ENCODE measurements at places on chromosomes 5 and 9.

DNA sequence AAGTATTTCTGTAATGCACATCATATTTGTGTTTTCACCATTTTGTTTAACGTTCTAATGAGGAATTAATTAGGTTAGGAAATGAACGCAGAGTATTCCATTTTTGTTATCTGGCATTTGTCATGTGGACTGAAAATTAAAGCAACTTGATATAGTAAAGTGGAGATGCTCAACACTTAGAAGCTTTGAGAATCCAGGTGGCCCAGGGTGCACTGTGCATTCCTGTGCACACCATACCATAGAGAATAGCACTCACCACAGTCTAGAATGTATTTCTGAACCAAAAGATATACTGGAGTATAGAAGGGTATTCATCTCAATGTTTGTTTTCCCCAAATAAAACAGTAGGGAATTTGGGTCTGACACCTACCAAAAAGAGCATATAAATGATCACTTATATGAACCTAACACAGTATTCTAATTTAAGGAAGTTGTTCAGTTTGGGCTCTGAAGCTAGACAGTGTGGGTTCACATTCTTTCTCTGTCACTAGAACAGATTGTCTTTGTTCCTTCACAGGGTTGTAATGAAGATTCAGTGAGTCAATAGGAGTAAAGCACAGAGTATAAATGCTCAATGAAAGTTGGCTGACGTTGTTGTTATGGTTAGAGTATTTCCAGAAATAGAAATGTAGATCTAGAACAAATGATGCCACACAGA lies 125.6 kb upstream of the DMRT1 start:
- no peak for DNase-seq

DNA sequence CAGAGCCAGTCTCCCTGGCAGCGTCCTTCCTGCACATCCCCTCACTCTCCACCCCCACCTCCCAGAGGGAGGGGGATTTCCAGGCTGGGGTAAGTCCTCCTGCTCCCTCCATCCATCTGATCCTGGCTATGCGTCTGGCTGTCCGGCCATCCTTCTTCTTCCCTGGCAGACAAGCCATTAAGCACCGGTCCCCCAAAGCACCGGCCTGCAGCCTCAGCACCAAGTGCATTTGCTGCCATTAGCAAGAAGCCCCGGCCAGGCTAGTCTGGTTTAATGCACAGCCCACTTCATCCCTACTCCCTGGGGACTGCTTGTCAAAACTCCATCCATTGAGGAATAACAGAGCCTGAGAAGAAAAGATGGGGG lies 208.7 kb upstream of the IER5L start:
- DNase-seq: no peak

- DNase-seq: no peak
These were observed 64.6 kb downstream of the GABRB2 start for GRCh38 chr5:161481922-161482321.

DNA sequence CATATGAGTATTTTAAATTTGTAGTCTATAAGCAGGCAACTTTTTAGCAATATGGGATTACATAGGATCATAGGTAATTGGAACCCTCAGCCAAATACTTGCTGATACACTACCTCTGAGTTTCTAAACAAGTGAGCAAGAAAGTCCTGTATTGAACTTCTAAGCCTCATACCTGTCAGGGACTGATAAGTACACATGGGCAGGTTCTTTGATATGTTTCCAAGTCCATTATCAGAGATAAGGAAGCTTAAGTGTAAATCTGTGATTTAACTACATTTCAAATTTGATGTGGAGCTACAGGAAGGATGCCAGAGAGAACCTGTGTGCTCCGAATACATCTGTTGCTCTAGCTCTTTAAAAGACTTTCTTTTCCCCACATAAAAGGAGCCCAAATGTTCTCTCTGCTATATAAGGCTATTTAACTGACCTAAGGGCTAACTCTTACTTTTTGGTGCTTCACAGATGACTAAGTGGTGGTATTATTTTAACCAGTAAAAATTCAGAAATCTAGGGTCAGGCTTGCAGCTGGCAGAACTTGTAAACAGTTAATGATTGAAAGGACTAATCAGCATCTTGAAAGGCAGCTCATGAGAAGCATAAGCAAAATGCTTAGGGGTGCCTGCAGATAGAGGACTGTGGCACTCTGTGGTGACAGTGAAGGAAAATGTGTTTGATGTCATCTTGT lies 228.6 kb downstream of the NR3C1 start:
- no peak for DNase-seq

DNA sequence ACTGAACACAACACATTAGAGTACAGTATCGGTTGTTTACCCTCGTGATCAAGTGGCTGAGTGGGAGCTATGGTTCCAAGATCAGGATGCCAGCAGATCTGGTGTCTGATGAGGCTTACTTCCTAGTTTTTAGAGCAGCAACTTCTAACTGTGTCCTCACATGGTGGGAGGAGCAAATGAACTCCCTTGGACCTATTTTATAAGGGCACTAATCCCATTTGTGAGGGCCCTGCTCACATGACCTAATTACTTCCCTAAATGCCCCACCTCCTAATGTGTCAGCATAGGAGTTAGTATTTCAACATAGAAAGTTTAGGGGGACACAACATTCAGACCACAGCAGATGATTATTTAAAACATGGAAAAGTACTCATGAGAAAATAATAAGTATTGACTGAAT lies 111.8 kb downstream of the GCNT1 start:
- DNase-seq: no peak

GRCh38 chr9:19650312-19650711 lies 138.5 kb downstream of the SLC24A2 start:
- DNase-seq: no peak

DNA sequence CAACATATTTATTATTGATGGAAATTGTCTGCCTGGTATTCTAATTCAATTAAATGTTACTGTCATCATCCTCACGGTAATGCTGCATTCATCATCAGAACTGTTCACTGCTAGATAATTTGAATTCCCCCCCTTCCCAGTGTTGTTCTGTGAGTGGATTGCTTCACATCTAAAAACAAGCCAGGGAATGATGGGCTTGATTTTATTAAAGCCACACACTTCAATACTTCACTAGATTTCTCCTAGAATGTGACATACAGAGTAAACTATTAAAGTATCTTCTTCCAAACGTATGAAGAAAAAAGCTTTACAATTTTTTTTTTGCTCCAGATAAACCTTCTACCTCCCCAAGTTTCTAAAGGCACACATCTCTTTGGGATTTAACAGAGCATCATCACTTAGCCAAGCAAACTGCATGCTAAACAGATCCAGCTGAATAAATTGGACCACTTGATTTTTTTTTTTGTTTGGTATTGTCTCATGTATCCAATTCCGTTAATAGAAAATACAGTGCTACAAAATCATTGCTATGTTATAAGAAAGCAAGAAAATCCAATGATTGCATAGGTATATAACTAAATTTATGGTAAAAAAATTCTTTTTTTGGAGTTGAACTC lies 692.4 kb downstream of the MTRR start:
- DNase-seq: no peak

DNA sequence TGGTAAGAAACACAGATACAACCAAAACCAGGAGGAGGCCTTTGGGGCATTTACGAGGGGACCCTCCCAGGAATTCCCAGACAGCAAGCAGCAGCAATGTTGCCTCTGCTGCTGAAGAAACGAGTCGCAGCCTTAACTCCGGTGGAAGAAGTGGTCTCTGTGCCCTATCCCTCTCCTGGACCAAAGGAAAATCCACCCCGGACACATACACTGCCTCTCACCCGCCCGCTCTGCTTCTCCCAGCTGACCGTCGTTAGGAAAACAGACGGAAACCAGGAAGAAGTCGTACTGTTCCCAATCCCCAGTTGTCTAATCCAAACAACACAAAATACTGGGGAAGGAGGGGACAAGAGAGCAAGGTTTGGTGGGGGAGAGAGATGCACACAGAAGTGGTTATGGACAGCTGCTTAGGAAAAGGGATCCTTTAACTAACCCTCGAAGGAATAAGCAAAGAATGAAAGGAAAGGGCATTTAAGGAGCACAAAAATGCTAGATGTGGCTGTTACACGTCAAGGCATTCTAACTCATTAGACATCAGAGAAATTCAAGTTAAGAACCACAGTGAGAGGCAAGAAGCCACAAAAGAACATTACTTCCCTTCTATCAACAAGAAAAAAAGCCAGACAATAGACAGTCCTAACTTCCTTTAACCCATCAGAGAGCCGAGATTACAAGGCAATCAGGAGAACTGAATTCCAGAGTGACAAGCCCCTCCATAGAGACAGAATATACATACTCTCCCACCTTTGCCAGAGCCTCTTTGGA lies 71.9 kb downstream of the ACTL7B start:
- no peak for DNase-seq

DNA sequence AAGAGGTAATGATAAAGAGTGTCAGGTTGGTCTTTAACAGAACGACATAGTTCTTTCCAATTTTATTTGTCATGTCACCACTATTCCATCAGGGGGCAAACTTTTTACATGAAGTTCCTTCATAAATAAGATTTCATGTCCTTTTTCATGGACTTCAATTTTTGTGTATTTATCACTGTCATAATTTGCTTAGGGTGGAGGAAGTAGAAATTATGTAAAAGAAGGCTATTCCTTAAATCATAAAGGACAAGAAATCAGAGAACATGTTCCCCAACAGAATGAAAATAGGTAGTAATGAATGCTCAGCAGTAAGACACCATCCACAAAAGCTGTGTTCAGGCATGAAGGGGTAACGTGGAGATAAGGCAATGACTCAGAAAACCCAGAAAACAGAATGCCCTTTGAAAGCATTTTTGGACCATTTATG lies 72.7 kb downstream of the ZFAND5 start:
- DNase-seq: no peak

GRCh38 chr9:114086607-114087006 lies 8.5 kb upstream of the AMBP start:
- no peak for DNase-seq

- DNase-seq: no peak
These were observed 104.2 kb downstream of the TRIM32 start for GRCh38 chr9:116791326-116791725.

All from activated T-cell treated with anti-CD3 and anti-CD28 coated beads, Interleukin-2, amount 50 U/mL, for 4 hours (primary cell).